ENCODE measurements at places on chromosomes 3 and 15.

- DNase-seq: no peak
Measured at GRCh38 chr15:74262625-74263024, 26.5 kb downstream of the CCDC33 start.

DNA sequence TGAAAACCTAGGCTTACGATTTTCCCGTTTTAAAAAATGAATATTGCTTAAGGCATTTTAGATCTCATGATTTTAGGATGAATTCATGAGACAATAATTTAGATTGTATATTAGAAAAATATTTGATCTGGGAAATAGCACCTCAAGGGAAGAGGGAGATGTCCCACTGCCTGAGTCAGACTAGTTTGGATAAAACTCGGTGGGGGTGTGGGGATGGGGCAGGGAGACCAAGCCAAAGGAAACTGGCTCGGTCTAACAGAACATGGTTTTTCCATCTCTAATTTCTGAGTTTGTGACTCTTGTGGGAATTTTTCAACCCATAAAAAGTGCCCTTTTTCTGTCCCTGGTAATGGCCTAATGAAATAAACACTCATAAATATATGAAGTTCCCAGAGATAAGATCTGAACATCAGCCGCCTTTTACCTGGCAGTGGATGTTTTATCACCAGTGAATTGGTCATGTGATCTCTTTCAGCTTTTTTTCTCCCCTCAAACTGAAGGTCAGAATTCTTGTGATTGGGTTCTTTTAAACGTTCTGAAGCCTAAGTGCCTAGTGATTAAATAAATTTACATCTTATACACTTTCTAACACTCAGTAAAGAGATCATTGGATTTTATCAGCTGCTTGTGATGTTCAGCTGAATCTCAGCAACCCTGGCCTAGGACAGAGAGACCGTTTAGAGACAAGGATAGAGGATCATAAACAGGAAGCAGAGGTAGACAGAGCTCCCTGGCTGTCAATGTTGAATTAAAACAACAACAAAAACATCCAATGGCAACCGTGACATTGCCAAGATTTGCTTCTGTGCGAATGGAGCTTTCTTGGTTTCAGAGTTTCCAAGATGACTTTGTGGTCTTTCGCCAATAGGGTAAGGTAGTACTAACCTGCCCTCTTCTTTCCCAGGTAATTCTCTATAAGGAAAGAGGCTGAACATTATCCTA, 1038.2 kb downstream of the MCTP2 start:
- no peak for DNase-seq

DNA sequence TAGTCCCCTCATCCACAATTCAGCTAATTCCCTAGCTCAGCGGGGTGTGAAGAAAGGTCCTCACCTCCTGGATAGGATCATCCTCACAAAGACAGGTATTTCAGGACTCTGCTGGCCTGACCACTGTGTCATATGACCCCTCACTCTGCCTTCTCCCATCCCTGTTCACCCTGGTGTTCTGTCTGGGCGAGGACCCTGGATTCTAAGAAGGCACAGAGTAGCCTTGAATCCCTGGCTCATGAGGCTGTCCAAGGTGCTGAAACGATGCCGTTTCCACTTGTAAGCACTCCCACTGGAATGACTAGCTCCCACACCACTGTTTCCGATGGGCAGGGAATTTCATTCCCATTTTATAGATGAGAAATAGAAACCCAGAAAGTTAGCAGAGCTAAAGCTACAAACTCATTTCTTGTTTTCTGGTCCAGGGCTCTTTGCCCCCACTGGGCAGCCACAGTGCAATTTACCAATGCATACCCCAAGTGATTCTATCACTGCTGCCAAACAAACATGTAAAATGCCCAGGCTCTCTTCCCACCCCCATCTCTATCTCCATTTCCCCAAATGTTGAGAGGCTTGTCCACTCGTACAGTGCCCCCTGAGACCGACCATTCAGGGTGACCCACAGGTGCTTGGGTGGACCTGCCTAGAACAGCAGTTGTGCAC, 83.2 kb downstream of the RAB11A start:
- DNase-seq: no peak

DNA sequence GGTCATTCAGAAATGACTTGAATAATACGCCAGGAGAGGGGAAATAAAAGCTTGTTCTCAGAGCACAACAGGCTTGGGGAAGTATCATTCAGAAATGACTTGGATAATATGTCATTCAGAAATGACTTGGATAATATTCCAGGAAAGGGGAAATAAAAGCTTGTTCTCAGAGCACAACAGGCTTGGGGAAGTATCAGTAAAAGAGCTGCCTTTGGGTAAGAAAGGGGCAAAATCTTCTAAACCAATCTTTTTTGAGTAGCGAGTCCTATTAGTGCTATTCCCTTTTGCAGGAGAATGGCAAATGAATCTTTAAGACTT, 20.9 kb downstream of the GABRR3 start:
- no peak for DNase-seq

DNA sequence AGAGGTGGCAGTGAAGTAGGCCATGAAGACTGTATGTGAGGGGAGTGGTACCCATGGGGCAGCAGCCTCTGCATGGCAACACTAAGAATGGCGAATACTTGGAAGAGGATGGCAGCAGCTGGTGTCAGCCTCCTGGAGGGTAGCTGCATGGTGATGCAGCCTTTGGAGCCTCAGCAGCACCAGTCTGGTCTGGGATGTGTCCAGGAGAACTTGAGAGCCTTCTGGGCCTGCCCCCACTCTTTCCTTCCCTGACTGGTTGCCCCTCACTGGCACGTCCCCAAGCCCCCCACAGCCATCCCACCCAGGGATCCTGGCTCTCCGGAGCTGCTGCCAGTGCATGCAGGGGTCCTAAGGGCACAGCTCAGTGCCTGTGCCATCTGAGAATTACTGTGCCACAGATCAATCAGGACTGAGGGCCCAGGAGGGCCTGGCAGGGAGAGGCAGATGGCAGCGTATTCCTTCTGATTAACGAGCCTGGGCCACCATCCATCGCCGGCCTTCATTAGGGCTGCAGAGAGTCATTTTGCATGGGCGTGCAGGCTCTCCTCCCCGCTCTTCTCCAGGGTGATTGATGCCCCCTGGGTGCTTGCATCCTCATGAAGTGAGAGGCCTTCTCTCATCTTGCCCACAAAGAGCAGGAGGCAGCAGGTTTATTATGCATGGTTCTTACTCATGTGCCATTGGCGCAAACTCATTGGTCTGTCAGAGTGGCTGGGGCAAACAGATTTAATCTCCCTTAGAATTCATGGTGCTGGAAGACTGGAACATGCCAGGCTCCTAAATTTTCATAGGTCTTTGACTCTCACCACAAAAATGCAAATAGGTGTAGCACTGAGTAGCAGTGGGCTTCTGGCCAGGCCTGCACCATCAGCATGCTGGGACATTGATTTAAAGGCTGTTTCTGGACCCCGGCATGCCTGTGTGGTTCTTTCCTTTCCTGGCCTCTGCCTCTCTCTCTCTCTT, 116.8 kb downstream of the EPHB1 start:
- DNase-seq: no peak

GRCh38 chr3:114071786-114072185, 15.2 kb downstream of the QTRT2 start:
- DNase-seq: no peak

- no peak for DNase-seq
Measured at GRCh38 chr3:178749471-178749870, 213.2 kb downstream of the KCNMB2 start.

GRCh38 chr3:96000966-96001365, 813.4 kb upstream of the EPHA6 start:
- no peak for DNase-seq

DNA sequence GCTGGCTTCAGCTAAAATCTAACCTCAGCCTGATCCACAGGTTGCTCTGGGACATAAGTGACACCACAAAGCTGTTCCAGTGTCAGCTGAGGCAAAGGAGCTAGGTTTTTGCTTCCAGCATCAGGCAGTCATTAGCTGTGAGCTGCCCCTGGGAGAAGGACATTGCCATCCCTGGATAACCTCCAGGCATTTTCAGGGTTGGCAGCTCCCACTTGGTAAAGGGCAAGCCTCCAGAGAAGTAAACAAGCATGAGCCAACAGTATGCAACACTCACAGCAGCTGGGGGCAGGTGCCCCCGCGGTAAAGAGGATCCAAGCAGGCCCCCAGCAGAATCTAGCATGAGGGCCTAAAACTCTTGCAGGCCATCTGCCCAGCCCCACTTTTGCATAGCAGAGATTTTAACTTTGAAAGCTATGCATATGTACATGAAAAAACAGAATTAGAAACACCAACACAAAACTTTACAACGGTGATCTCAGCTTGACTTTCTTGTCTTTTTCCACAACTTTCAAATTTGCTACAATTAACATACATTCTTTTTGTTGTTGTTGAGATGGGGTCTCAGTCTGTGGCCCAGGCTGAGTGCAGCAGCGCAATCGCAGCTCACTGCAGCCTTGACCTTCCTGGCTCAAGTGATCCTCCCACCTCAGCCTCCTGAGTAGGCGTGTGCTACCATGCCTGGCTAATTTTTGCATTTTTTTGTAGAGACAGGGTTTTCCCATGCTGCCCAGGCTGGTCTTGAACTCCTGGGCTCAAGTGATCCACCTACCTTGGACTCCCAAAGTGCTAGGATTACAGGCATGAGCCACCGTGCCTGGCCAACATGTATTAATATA, 83.8 kb upstream of the TPM1 start:
- no peak for DNase-seq

GRCh38 chr3:47954567-47954966, 61.6 kb downstream of the MAP4 start:
- no peak for DNase-seq

GRCh38 chr3:176521531-176522175, 675.6 kb downstream of the TBL1XR1 start:
- no peak for DNase-seq

GRCh38 chr15:69421498-69421897, 7.3 kb downstream of the KIF23 start:
- no peak for DNase-seq

DNA sequence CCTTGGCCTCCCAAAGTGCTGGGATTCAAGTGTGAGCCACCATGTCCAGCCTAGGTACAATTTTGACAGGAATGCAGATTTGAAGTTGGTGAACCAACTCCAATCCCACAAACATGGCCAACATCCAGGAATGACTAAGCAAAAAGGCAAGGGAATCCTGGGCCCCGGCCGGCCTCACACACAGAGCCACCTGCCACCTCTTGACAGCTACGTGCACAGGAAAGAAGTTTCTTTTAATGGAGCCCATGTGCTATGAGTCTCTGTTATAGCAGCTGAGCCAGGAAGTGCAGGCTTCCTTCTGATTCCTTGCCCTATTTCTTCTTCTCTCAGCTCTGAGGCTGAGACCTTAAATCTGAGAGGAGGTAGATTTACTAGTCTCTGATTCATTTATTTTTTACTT, 8.8 kb downstream of the TMEM40 start:
- no peak for DNase-seq

GRCh38 chr15:52278636-52279367, 16.8 kb downstream of the MYO5C start:
- DNase-seq: no peak

- DNase-seq: peak; percentile 28
Measured at GRCh38 chr3:130894130-130894985, 474 bp downstream of the ATP2C1 start.

Measured in activated CD4-positive, alpha-beta T cell treated with anti-CD3 and anti-CD28 coated beads, Interleukin-2, Interleukin-4, amounts not matched to agents 100 ng/mL and 50 ng/mL, durations not matched to agents 16 hours and 8 hours (primary cell).